ENCODE measurements at places on chromosomes 6 and 20.

DNA sequence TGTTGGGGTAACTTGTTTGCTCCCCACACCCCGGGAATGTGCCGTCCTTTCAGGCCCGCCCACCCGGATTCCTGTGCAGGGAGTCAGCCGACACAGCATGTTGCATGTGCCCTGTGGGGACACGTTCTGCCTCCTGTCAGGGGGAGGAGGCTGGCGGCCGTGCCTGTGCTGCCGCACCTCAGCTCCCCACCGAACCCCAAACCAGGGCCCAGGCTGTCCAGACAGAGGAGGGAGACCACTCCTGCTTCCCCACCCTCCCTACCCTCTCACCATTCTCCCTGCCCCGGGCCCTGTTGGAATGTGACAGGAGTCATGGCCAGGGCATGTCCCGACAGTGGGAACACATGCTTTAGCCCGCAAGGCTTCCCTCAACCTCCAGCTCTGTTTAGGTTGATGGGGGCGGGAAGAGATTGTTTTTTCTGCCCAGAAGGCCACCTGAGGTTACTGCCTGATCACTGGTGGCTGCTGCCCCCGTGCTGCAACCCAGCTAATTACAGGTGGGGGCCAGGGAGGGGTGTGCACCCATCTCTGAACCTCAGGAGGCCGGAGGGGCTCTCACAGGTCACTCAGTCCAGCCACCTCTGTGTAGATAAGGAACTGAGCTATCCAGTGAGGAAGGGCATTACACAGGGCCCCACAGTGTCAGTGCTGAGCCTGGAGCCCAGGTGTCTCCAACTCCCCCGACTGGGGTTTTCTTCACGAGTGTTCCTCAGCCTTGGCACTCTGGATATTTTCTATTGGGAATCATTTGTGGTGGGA, 13.6 kb downstream of the LRRC73 start:
- no peak for DNase-seq

DNA sequence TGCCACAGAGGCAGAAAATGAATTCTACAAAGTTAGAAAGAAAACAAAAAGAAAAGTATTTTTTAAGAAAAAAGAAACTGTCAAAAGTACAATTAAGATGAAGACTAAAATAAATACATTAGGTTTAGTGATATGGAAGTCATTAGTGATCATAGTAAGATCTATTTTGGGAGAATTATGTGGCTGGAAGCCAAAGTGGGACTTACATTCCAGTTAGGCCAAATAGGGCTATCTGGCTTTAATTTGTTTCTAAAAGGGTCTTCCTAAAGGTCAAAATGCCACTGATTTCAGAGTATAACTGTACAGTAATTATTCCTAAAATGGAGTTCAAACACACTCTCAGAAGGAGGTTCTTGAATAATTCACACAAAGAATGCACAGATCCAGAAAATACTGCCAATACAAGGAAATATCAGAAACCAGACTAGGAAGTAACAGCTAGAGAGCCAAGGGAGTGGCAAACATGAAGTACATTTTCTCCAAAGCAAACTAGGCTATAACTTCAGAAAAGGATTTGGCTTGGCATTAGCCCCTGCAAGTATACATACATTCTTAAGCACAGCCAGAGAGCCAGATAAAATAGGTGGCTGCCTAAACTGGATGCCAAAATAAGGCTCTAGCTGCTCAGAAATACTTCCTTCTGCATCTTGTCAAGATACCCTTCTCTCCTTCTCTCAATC, 45.3 kb downstream of the PDSS2 start:
- no peak for DNase-seq

DNA sequence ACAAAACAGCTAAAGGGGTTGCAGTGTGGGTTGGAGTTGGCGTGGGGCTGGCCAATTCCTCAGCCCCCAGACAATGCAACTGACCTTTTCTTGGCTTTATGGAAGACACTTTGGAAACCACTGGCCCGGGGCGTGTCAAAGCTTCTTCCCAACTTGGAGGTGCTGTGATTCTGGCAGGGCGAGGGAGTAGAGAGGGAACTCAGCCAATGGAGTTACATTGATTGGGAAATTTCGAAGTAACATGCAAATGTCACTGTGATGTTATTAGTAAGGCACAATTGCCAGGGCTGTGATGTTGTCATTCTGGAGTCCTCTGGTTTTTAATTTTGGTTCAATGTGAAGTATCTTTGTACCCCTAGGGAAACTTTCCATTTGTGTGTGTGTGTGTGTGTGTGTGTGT, 41.5 kb upstream of the EPB41L1 start:
- no peak for DNase-seq

GRCh38 chr6:116247285-116247684, 6.6 kb downstream of the TSPYL4 start:
- DNase-seq = no peak

DNA sequence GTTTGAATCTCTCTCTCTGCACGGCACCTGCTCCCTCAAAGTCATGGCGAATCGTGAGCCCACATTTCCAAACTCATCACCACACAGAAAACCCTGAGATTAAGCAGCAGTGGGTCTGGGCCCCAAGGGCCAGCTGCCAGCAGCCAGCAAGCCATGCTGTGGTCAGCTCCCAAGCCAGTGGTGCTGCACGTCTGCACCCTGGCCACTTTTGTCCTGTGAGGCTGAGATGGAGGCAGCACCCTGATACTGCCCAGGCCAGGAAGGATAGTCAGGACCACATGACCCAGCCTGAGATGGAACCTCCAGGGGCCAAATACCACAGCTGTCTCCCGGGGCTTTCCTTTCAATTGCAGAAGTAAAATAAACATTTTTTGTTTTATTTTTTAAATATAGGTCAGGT, 93.9 kb downstream of the PRND start:
- DNase-seq = no peak

DNA sequence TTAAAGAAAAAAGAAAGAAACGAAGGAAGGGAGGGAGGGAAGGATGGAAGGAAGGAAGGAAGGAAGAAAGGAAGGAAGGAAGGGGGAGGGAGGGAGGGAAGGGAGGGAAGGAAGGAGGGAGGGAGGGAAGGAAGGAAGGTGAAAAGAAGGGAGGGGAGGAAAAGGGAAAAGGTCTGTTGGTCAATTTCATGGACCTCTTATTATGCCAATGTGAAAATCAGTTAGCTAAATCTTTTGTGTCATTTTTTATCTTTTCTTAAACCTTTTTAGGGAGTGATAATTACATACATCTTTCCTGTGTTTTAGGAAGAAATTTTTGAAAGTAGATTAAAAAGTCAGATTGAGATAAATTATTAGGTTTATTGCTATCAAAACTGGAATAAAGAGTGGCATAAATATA, 670.2 kb upstream of the CITED2 start:
- DNase-seq = no peak

- DNase-seq = no peak
Observed at GRCh38 chr6:148064406-148065134, 278.1 kb upstream of the SASH1 start.

GRCh38 chr20:1513801-1514200, 22.6 kb upstream of the SIRPB2 start:
- no peak for DNase-seq

DNA sequence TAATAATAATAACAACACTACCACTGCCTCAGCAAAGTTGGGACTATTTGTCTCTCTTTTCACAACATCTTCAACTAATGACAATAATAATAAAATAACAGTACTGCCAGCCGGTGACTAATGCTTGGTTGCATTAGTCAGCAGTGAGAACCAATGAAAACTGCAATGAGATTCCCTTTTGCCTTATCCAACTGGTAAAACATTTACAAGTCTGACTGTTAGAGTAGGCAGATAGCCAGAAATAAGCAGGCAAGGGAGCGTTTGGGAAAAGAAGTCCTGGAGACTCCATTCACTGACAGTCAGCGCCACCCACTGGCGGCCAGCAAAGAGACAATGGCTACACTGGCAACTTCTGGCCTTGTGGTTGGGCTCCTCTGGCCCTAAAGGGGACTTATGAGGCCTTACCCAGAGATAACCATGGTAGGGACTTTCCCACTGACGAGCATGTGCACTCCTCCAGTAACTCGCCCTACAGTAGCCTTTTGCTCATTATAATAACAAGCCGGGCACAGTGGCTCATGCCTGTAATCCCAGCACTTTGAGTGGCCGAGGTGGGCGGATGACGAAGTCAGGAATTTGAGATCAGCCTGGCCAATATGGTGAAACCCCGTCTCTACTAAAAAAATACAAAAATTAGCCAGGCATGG, 3.4 kb upstream of the NSFL1C start:
- DNase-seq = no peak

GRCh38 chr6:292506-293192, 362 bp downstream of the DUSP22 start:
- DNase-seq = peak; percentile 60

DNA sequence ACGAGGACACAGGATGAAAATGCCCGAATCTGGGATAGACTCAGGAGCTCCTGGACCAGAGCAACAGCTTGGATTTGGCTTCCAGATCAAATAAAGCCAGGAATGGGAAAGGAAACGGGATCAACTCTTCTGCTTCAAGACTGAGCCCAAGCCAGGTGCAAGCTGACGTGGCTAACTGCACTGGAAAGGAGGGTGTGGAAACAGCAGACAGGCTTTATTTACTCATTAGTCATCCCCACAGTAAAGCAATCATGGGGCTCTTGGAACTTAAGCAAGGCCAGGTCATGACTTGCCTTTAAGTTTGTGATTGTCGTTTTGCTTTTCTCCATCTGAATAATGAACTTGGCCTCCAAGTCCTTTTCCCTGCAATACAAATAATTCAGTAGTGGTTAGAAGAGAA, 45.2 kb downstream of the KIF16B start:
- no peak for DNase-seq

GRCh38 chr20:4060064-4060795, 44.9 kb upstream of the RNF24 start:
- no peak for DNase-seq

DNA sequence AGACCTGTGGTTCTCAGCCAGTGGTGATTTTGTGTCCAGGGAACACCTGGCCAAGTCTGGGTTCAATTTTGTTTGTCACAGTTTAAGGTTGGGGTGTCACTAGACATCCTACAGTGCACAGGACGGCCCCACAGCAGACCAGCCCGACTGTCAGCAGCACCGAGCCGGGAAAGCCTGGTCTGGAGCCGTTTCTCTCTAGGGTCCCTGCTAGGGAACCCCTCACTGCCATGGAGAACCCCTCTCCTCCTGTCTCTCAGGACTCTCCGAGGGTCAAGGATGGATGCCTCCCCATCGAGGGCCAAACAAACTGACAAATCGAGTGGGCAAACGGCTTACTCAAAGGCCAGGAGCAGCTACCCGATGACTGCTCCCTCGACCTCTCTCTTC, 15.8 kb upstream of the STX16 start:
- DNase-seq = no peak

DNA sequence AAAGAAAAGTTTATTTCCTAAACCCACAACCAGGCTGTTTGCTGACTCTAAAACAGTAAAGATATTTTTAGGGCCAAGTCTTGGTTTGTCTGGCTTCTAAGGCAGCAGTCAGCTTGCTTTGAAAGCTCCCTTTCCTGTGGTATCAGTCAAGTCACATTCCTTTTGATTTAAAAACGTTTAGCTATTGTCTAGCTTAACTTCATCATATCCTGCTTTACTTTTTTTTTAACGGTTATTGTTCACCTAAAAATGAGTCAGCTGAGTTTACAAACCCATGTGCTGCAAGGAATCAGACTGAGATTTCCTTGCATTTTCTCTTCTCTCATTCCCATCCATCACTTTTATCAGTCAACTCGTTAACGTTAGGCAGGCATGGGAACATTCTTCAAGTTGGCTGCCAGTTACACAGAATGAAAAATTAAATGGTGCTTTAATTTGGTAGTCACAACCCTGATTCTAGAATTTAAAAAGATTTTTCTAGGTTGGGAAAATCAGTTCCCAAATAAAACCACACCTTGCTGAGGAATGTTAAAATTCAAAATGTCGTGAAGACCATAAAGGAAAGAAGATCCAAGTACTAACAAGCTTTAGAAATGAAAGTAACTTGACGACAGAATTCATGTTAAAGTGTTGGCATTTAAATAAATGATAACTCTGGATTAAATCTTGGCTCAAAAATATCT, 45.9 kb downstream of the ELOVL5 start:
- DNase-seq = no peak

- DNase-seq = no peak
Observed at GRCh38 chr6:138920906-138921305, 67.1 kb downstream of the REPS1 start.

DNA sequence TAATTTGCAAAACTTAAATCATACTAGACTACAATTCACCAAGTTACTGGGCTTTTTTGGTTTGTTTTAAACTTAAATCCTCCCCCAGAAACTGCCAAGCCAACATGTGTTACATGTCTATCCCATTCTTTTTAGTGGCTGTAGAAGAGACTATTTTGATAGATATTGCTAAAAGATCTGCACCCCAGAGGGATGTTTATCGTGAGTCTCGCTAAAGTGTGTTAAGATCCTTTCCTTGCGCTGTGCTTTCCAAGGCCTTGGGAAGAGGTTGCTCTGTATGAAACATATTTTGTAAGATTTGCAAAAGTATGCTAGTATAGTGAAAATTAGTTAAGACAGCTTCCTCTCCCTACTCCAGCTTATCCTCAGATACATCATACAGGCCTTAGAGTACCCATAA, 63.0 kb downstream of the GPX5 start:
- no peak for DNase-seq

DNA sequence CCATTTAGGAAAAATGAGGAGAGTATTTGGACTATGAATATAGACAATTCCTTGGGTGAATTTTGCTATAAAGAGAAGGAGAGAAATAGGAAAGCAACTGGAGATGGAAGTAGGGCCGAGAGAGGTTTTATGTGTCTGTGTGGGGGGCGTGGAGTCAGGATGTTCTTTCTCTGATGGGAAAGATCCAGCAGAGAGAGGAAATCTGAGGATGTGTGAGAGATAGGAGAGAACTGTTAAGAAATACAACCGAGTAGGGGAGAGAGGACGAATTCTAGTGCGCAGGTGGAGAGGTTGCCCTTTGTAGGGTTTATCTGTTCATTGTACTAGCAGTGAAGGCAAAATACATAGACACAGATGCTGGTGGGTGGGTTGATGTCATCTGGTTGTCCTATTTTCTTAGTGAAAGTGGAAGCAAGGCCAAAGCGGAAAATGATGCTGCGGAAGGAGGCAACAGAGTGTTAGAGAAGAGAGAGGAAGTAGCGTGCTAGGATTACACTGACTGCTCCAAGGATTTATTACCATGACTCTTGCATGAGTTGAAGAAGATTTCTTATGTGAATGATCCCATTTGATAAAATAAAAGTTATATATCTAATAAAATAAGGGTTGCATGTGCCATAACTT, 57.7 kb downstream of the CLVS2 start:
- DNase-seq = no peak
